Stimulated activated naive CD4-positive, alpha-beta T cell treated with Interleukin-2 at 50 U/mL for 16 hours (primary cell): ENCODE measurements at places on chromosomes 16 and 17.

DNA sequence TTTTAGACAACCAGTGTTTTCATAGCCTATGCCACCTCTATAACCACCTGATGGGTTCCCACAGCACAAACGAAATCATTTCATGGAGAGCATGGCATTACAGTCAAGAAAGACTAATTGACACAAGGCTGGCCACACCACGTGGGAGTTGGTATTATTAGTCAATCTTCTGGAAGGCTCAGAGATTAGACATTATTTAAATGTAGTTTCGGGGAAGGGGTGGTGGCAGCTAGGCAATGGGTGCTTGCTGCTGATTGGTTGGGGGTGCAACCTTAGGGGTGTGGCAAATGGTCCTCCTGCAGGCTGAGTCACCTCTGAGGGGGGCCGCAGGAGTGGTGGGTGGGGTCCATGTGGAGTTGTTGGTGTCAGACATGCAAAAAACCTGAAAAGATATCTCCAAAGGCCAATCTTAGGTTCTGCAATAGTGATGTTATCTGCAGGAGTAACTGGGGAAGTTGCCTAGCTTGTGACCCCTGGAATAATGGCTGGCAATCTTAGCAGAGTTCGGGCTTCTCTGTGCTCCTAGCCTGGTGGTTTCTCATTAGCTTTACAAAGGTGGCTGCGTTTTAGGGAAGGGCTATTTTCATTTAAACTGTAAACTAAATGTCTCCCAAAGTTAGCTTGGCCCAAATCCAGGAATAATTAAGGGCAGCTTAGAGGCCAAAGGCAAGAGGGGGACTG is 4.6 kb downstream of the TEN1 start:
- DNase-seq: no peak

GRCh38 chr16:16067127-16067526 is 117.7 kb downstream of the ABCC1 start:
- DNase-seq: no peak

DNA sequence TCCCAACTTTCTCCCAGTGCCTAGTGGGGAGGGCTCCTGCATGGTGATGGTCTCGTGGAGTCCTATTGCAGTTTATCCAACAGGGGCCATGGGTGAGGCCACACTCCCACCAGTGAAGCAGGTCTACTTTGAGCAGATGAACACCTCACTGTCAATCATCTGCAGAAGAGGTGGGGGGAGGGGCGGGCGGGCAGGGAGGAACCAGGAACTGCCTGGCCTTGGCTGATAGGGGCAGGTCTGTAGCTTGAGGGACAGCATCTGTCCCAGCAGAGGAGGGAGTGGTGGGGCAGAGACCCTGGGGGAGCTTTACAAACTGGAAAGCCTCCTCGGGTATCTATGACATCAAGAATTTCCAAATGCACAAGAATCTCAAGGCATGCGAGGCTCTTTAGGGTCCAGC is 58.7 kb upstream of the ZNF423 start:
- DNase-seq: no peak

- DNase-seq: peak; percentile 40
Measured at GRCh38 chr16:82653550-82654511, 27.1 kb downstream of the CDH13 start.

DNA sequence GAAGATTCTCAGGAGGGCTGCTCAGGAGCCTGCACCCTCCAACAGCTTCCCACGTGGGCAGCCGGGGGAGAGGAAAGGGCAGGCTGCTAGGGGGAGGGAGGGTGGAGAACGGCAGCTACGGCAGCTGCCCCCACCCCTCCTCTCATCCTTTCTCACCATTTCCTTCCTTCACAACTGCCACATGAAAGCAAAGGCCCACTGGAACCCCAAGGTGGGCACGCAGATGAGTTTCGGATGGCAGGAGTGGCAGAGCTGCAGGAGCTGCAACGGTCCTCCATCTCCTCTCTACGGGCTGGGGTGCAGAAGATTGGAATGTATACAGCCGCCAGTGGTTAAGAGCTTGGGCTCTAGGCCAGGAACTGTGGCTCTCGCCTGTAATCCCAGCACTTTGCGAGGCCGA is 77.7 kb downstream of the GAS7 start:
- DNase-seq: no peak

DNA sequence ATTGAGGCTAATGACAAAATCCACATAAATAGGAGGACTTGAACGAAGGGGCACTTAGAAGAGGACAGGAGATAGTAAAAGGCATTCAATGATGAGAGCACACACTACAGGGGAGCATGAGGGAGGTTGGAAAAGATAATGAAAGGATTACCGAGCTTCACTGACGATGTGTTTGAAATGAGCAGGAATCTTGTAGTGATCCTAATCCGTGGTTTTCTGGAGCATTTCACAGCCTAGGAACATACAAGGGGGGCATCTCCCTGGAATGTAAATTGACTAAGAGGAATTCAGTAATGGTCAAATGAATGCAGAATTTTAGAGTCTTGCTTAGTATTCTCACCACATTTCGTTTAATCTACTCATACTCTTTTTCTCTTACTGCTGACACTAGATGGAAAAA is 5.2 kb downstream of the ATMIN start:
- no peak for DNase-seq

- DNase-seq: no peak
Measured at GRCh38 chr17:67617304-67617899, 100.3 kb upstream of the NOL11 start.

GRCh38 chr16:88194397-88195268 is 188.1 kb upstream of the ZNF469 start:
- no peak for DNase-seq

GRCh38 chr17:82590881-82591539 is 57.2 kb downstream of the WDR45B start:
- DNase-seq: no peak

DNA sequence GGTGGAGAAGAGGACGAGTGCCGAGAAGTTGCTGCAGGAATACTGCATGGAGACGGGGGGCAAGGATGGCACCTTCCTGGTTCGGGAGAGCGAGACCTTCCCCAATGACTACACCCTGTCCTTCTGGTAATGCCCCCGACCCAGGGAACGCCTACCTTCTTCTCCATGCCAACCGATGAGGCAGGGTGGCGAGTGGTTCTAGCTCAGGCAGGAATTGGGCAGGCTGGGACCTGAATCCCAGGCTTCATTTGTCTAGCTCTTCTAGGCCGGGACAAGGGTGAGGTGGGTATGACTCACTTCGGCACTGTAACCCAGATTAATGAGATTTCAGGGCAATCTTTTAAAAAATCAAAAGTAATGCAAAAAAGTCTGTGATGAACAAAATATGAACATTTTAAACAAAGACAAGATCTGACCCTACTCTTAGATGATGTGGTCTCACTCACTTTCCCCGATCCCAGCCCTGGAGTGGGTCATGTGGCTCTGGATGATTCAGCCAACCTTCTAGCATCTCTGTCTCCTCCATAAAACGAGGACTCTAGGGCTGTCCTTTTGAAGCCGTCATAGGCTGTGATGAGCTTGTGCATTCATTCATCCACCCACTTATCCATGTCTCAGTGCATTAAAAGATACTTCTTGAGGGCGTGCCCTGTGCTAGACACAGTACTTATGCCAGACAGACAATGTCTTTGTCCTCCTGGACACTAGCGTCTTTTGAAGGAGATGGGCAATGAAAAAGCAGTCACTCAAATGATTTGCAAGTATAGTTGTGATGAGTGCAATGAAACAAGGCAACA is 102.6 kb downstream of the SDR42E1 start:
- DNase-seq: no peak

DNA sequence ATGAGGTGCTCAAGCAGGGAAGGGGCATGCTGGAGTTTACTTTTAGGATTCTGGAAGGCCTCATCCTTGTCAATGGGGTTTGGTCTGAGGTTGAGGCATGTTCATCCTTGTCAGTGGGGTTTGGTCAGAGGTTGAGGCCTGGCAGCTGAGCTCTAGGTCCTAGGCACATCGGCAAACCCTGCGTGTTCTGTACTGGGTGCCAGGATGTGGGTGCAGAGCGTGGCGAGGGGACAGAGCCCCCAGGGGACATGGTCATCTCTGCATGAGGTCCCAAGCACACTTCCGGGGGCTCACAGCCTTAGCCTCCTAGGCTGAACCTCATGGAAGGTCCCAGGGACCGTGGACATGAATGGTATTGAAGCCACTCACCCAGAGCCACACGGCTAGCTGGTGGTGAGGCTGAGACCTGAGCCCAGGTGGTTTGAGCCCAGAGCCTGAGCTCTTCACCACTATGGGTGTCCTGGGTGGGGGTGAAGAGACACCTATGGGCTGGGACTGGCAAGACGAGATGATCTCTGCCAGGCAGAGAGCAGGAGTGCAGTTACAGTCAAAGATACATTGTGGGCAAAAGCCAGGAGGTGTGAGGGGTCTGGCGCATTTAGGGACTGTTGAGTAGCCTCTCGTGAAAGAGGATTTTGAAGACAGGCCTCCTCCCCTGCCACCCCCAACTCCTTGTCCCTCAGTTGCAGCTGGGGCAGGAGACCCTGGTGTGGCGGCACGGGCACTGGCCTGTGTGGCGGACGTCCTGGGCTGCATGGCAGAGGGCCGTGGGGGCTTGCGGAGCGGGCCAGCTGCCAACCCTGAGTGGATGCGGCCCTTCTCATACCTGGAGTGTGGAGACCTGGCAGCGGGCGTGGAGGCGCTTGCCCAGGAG is 19.3 kb downstream of the FCSK start:
- DNase-seq: no peak

- no peak for DNase-seq
Measured at GRCh38 chr16:21205303-21205702, 6.1 kb downstream of the ZP2 start.

- DNase-seq: no peak
Measured at GRCh38 chr16:78967948-78968347, 632.6 kb downstream of the MAF start.
